ENCODE measurements at places on chromosomes 6 and 20. TPM values are rescaled to one million over a fixed set of nuclear protein-coding genes. Genes with fewer than 3 reads are reported as not detected.

TFAP2D gene
- total RNA-seq, result not detected

TTLL9 gene
- total RNA-seq, result not detected

GRCh38 chr6:53546281-53546680, 1.4 kb upstream of the GCLC start:
- H3K27ac ChIP-seq, result no peak overlapping the region
- no peak for DNase-seq
- H3K4me3 ChIP-seq, result no peak overlapping the region
- H3K36me3 ChIP-seq, result peaks cover 9% of the 10 kb centered on the region
- peaks cover 54% of the 10 kb centered on the region for H3K4me1 ChIP-seq

GRCh38 chr6:168865-169455, 123.3 kb upstream of the DUSP22 start:
- no peaks in the 10 kb centered on the region for H3K36me3 ChIP-seq
- no peak for DNase-seq
- H3K27ac ChIP-seq, result no peak overlapping the region
- no peak overlapping the region for H3K4me3 ChIP-seq
- peaks cover 53% of the 10 kb centered on the region for H3K27me3 ChIP-seq
- peaks cover 3% of the 10 kb centered on the region for H3K4me1 ChIP-seq

BANF2 gene
- not detected for total RNA-seq

DNA sequence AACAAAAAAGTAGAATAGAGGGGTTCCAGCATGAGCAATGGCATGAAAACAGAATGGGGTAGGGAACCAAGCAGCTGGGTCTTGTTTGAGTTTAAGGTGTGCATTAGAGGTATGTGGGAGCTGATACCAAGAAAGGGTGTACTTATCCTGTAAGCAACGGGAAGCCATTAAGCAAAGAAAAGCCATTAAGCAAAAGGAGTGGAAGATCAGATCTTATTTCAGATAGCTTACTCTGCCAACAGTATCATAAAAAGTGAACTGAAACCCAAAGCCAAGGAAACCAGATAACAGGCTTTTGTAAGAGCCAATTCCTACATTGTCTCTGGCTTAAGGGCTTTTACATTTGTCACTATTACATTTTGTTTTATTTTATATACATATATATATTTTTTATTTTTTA, 21.3 kb upstream of the BEND6 start:
- H3K27me3 ChIP-seq, result peaks cover 50% of the 10 kb centered on the region
- H3K4me3 ChIP-seq, result no peak overlapping the region
- no peak overlapping the region for H3K27ac ChIP-seq
- DNase-seq, result no peak
- H3K36me3 ChIP-seq, result no peaks in the 10 kb centered on the region

DNA sequence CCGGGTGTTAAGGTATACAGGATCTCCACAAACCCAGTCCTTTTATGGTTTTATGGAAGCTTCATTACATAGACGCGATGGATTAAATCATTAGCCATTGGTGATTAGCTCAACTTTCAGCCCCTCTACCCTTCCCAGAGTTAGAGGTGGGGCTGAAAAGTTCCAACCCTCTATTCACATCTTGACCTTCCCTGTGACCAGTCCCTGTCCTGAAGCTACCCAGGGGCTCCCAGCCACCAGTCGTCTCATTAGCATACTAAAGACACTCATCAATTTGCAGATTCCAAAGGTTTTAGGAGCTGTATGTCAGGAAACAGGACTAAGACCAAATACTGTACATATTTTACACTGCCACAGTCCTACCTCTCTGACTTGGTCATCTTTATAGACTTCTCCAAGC, 21.0 kb downstream of the KHDC1L start:
- H3K4me1 ChIP-seq, result no peaks in the 10 kb centered on the region
- DNase-seq, result no peak
- H3K4me3 ChIP-seq, result no peak overlapping the region
- H3K27ac ChIP-seq, result no peak overlapping the region

Data from activated CD8-positive, alpha-beta memory T cell treated with anti-CD3 and anti-CD28 coated beads, Interleukin-2, amount 10 ng/mL, durations not matched to agents 7 days and 5 days (primary cell).